ENCODE measurements at places on chromosomes 12 and 14.

GRCh38 chr14:103116636-103117035 is 6.6 kb upstream of the TNFAIP2 start:
- no peak for DNase-seq

DNA sequence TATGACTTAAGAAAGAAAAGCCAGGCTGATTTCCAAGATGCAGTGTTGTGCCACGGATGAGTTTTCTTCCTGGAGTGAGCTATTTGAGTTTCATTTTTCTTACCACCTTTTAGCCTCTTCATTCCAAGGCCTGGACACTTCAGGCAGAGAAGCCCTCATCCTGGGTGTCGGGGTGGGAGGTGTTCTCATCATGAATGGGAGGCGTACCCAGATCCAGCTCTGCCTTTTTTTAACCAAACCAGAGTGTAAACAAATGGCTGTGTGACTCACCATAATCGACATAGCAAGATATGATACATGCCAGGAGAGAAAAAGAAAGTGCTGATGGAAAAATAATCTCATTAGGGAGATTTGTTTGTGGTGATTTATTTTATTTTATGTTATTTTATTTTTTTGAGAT is 79.9 kb downstream of the ARF6 start:
- peak; percentile 51 for DNase-seq

DNA sequence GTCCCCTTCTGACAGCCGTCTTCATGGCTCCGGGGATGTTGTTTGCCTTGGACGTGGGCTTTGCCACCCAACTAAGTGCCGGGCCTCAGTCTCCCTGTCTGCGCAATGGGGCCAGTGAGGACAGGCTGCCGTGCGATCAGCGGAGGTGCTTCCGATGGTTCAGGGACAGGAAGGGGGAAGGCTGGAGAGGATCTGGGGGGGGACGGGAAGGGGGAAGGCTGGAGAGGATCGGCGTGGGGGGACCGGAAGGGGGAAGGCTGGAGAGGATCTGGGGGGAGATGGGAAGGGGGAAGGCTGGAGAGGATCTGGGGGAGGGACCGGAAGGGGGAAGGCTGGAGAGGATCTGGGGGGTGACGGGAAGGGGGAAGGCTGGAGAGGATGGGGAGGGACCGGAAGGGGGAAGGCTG is 3.4 kb downstream of the MMP17 start:
- DNase-seq, result no peak

GRCh38 chr12:131287015-131287937 is 333.6 kb downstream of the ADGRD1 start:
- DNase-seq, result no peak

- no peak for DNase-seq
Observed at GRCh38 chr12:104473374-104473983, 16.7 kb downstream of the CHST11 start.

- DNase-seq, result no peak
Observed at GRCh38 chr12:116662612-116663144, 75.2 kb downstream of the SPRING1 start.

GRCh38 chr12:47820631-47821345 is 1.1 kb upstream of the HDAC7 start:
- DNase-seq, result no peak

GRCh38 chr12:131639270-131639940 is 71.5 kb upstream of the SFSWAP start:
- no peak for DNase-seq

DNA sequence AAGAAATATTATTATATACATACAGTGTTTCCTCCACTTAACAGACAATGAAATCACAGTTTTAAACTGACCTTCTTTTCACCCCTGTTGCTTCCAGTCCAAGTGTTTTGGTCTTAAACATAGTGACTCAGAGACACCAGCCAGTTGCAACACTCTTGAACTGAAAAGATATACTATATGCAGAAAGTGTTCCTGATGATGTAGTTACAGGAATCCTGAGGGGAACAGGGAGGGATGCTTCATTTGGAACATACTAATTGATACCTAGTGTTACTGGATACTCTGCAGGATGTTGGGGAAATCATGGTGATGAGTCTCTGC is 420.8 kb downstream of the CCDC91 start:
- DNase-seq, result no peak

GRCh38 chr12:48744251-48745008 is 27.9 kb upstream of the CCNT1 start:
- no peak for DNase-seq

- DNase-seq, result no peak
Observed at GRCh38 chr12:42556917-42557316, 32.6 kb downstream of the PRICKLE1 start.

DNA sequence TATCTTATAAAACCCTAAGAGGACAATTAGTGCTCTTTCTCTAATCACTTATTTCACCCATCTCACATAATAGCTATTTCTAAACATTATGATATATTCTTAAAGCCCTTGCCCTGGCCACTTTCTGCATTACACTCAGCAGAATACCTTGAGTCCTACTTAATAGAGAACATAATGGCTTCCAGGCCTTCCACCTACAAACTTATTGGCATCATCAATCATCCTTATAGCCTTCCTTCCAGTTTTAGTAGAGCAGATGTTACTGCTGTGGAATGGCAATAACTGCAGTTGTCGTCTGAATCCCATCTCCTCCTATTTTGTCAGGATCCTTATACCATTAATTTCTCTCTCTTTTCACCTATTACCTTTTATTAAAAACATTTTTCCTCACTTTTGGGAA is 1127.4 kb downstream of the LRFN5 start:
- DNase-seq, result no peak

GRCh38 chr14:93906341-93907329 is 20.5 kb upstream of the FAM181A start:
- peak; percentile 58 for DNase-seq

DNA sequence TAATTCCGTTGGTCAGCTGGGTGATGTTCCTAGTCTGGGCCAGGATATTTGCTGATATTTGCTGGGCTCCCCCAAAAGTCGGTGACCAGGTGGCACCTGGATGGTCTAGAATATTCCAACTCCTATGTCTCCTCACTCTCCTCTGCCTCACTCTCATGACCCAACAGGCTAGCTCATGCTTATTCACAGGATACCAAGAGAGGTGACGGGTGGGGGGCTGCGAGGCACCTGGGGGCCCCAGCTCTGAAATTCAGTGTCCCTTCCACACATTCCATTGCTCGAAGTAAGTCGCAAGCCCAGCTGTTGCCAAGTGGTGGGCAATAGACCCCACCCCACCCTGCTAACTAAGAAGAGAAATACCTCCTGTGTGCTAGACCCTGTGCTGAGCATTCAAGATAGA is 67.7 kb downstream of the C14orf132 start:
- no peak for DNase-seq

DNA sequence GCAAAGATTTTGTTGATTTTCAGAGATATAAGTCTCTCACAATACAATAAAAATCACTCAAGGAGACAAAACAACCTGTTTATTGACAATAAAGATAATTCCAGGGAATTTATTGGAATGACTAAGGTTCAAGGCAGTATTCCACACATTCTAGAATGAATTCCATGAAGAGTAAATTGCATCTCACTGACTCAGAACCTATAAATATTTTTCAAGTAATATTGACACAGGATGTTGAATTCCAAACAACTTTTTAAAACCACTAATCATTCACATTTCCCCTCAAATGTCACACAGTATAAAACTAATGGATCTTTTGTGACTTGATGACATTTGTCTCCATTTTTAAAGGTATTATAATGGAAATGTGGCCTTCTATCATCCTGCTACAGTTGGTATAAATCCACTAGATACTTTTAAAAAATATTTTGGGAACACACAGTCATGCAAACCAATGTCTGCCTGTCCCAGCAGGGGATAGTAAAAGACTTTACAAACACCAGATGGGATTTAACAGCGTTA is 42.1 kb upstream of the LGR5 start:
- no peak for DNase-seq

GRCh38 chr14:100402631-100403030 is 79.5 kb downstream of the SLC25A47 start:
- DNase-seq, result no peak

DNA sequence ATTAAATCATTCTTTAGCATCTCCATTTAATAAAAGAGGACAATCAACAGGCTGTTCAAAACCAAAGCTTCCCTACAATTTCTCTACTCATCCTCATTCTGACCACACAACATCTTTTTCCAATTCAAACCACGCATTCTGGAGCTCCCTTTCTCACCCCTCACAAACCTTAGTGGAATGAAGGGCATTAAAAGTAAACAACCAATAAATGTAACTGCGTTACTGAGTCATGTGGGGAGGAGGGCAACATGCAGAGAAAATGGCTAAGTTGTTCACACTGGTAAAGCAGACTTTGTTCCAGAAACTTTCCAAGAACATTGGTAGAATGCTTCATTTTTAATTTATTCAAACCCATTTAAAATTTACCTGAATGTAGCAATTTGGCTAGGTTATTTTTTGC is 19.6 kb downstream of the SOX5 start:
- no peak for DNase-seq

GRCh38 chr14:49593016-49593415 is 5.7 kb upstream of the LRR1 start:
- DNase-seq, result no peak

- DNase-seq, result no peak
Observed at GRCh38 chr14:105864651-105865265, 338.4 kb downstream of the TMEM121 start.

GRCh38 chr12:1391722-1392121 is 202.7 kb downstream of the FBXL14 start:
- no peak for DNase-seq

- DNase-seq, result no peak
Observed at GRCh38 chr12:25121916-25122315, 73.0 kb downstream of the DNAI7 start.

DNA sequence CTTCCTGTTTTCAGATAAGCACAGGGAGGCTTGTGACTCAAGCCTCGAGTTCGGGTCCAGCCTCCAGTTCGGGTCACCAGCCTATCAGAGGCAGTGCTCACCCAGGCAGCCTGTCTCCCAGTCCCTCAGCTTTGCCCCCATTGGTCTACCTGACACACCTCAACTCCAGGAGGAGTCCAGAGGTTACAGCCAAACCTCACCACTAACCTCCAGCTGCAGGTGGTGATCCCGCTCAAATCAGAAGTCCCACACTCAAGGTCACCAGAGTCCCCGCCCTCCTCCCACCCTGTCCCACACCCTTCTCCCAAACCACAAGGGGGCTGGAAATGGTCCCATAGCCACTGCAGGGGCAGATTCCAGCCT is 42.1 kb downstream of the KDM2B start:
- DNase-seq, result no peak

DNA sequence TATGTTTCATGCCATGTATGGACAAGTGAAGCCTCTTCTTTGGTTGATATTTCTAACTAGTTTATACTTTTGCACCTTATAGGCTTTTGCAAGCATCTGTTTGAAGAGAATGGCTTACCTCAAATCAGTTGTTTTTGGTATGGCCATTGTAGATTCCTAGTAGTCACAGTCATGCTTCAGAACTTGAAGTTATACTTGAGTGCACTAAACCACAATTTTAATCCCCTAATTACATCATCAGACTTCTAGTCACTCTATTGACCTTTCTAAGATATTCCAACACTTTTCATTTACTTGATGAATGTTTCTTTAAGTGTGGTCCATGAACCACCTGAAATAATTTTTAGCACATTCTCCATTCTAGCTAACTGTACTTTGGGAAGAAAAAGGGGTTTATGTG is 18.6 kb upstream of the KLRB1 start:
- DNase-seq, result no peak

GRCh38 chr14:68391311-68392014 is 401.4 kb downstream of the ZFP36L1 start:
- DNase-seq, result no peak

GRCh38 chr12:19496219-19496878 is 57.1 kb downstream of the AEBP2 start:
- DNase-seq, result no peak

DNA sequence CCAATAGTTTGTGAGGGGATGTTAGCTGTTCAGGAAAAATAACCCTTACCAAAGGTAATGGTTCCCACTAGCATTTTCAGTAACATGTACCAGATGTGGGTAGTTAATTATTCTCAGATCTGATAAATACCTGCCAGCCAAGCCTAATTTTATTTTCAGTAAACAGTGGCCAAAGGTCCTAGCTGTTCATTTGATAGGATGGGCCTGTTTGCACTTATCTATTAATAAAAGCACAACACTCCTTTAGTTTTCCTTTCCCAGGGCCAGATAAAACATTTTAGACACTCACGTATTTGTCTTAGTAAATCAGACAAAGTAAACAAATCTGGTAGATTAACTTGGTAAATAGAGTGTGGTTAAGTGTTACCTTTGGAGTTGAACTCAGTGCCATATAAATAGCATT is 345.1 kb downstream of the RAD51B start:
- DNase-seq, result no peak

DNA sequence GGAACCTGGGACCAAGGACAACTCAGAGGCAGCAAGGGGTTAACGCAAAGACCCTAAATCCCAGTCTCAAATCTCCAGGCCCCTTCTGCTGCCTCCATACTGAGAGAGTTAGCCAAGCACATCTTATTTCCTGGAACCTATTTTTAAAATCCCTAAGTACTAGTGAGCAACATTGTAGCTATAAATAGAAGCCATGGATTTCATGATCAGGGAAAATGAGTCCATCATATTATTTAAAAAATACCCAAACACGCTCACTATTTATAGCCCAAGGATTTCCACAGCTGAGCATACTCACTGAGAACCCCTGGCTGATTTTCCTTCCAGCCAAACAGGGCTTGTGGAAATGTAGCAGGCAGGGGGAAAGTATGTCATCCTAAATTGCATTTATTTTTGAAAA is 19.4 kb upstream of the TUNAR start:
- no peak for DNase-seq

DNA sequence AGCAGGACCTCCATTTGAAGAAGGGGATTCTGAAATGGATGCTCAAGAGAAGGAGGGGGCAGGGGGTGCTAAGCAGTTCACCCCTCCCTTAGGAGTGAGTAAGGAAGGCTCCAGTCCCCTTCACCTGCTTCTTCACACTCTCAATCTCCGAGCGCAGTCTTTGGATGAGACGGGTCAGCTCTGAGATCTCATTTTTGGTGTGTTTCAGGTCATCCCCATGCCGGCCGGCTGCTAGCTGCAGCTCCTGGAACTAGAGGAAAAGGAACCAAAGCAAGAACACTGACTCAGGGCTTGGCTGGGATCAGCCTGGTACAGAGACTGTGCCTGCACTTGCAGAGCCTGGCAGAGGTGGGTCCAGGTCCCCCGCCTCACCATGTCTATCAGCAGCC is 7.3 kb downstream of the KRT73 start:
- no peak for DNase-seq

DNA sequence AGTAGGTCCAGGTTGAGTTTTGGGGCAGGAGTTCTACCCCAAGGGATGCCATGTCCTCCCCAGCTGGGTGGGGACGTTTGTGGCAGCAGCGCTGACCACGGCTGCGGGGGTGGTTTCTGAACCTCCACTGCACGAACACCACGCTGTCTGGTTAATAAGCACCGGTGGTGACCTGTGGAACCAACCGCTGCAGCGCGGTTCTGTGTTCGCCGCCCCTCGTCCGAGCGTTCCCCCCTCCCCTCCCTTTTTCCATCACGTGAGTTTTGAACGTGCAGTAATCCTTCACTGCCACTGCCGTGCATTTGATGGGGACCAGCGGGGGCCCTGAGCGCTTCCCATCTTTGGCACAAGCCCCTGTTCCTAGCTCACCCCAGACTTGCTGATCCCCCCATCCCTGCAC is 6.4 kb upstream of the ADSS1 start:
- DNase-seq, result no peak

GRCh38 chr14:72559202-72559601 is 334.7 kb downstream of the DPF3 start:
- DNase-seq, result no peak
